ENCODE measurements at places on chromosomes 2 and 18. TPM values are rescaled to one million over a fixed set of nuclear protein-coding genes. Genes with fewer than 3 reads are reported as not detected.

- no peak for DNase-seq
Observed at GRCh38 chr2:191030521-191031154, 16.7 kb upstream of the STAT1 start.

DNA sequence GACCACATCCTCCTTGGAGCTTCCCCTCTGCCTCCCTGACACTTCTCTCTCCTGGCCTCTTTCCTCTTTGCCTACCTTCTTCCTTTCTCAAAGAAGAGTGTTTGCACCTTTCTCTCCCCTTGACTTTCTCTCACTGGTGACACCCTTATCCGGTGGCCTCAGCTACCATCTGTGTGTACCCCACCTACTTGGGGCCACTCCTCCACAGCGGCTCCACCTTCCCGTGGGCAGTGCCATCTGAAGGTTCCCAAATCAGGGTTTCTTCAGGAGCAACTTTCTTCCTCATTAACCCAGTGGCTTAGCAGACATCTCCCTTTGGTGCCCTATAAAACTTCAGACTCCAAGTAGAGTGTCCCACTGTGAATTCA, 5.3 kb upstream of the NCL start:
- DNase-seq: no peak

GRCh38 chr2:47078541-47079482, 76.3 kb downstream of the STPG4 start:
- no peak for DNase-seq

DNA sequence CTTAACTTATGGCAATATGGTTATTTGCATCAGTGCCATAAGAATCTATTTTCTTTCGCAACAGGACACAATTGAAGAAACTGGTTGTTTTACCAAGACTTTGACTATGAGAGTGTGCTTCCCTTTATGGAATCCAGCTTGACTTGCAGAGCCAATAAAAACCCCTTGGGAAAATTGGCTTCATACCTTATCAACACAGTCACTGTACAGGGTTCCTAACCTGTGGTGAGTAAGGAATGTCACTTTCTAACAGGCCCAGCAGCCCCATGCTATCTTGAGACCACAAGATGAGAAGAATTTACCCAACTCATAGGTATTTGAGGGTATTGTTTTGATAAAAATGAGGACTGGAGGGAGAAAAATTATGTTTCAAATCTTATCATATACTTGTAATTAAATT, 418.5 kb upstream of the MAP2 start:
- no peak for DNase-seq

GRCh38 chr18:4987452-4988405, 209.3 kb downstream of the AKAIN1 start:
- DNase-seq: no peak

DNA sequence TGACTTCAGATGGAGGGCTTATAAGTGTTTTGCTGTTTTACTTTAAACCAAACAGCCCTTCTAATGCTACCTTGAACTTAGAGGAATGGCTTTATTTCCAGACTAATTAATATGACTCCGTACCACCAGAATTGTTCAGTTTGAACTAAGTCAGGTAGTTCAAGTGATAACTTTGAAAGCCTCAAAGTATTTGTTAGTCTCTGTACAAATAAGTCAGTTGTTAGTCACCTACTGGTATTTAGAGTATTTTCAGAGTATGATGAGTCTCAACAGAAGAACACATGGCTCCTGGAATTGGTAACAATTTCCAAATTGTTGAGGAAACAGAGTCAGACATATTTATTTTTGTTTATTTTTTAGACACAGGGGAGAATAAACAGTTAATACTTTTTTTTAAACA, 381.8 kb upstream of the NRXN1 start:
- no peak for DNase-seq

- no peak for DNase-seq
Observed at GRCh38 chr2:105455488-105456003, 56.7 kb upstream of the FHL2 start.

DNA sequence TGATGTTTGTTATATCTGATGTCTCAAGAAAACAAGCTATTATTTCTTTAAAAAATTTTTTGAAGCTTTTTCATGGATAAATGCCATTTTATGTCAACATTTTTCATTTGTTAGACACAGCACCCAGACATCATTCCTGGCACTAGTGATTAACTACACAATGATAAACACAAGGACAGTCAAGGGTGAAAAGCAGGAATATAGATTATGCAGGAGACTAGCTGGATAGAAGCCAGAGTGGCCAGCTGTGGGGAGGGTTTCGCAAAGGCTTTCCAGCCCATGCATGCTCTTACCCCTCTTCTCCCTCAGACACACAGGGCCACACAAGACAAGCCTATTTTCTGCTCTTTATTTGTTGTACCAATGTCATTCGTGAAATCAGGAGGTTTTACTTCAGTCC, 127.1 kb upstream of the TTC39C start:
- no peak for DNase-seq

- DNase-seq: no peak
Observed at GRCh38 chr18:7152440-7152839, 34.8 kb upstream of the LAMA1 start.

DNA sequence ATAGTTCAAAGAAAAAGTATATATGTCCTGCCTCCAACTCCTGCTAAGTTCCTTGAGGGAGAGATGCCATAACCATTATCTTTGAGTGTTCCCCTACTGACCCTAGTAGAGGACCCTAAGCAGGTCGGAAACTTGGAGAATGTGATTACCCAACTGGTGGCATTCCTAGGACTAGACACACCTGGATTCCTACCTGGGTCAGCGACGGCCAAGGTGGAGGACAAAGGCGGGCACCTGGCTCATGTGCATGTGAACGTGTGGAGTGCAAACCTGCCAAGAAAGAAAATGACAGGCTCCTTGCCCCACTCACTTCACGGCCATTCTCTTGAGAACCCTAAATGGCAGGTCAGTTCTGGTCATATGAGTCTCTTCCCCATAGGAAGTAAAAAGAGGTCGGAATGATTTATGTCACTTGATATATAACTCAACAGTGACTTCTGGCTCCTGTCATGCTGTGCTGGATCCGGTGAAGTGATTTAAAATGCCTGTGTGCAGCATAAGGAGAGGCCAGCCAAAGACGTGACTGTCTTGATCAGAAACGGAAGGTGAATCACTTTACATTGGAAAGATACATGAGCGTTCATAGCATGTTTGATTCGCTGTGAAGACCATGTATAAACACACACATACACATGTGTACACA, 371.6 kb downstream of the EIPR1 start:
- no peak for DNase-seq

GRCh38 chr2:100730290-100730868, 89.6 kb upstream of the NPAS2 start:
- no peak for DNase-seq

Gene PAIP2B
- 2.4 TPM for total RNA-seq

Gene TUBA3E
- total RNA-seq: not detected

Gene STEAP3
- 0.13 TPM for total RNA-seq

Gene CFAP65
- total RNA-seq: not detected

Gene IL1R1
- total RNA-seq: 16.5 TPM

Gene NTSR2
- not detected for total RNA-seq

Gene KIAA2012
- not detected for total RNA-seq

Gene WNT10A
- total RNA-seq: 5.5 TPM

Gene PER2
- total RNA-seq: 40.8 TPM

Gene TUBA4B
- not detected for total RNA-seq

Gene GCKR
- not detected for total RNA-seq

Gene ORC2
- 29.8 TPM for total RNA-seq

Gene STPG4
- total RNA-seq: not detected

Gene TGFA
- 3.8 TPM for total RNA-seq

Gene ZDBF2
- total RNA-seq: 14.0 TPM

All from T-helper 17 cell (primary cell).